ENCODE measurements at places on chromosomes 12 and 14.
A peak's percentile ranks its signal among the peaks of the same experiment; 100 is the strongest.

DNA sequence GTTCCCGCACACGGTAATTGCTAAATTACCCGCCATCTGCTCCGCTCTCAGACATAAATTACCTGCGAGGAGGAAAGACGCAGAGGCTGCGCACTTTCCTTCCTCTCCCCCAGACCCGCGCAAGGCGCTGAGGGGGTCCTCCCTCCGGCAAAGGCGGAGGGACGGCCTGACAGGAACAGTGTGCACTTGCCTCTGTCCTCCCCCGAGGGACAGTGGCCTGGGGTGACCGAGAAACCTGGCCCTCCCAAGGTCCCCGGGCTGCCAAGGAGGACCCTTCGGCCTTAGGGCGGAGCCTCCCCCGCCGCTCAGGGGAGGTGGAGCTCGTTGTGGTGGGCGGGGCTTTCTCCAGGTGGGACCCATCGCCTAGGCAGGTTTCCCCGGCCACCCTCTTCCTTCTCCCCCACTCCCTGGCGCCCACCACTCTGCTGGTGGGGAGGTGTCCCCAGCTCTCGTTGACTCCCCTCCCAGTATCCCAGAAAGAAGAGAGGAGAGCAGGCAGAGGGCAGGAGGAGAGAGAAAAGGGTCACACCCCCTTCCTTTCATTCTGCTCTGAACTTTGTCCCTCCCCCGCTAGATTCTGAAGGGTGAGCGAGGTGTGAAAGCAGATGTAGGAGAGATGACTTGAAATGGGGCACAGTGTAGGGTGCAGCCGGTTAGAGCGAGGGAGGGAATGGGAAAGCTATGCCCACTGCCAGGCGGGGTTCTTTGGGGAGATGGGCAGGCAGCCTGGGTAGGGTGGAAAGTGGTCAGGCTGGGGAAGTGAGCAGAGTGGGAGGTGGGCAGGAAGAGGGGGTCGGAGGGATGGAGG, 11.4 kb upstream of the CALCOCO1 start:
- no peak for DNase-seq

DNA sequence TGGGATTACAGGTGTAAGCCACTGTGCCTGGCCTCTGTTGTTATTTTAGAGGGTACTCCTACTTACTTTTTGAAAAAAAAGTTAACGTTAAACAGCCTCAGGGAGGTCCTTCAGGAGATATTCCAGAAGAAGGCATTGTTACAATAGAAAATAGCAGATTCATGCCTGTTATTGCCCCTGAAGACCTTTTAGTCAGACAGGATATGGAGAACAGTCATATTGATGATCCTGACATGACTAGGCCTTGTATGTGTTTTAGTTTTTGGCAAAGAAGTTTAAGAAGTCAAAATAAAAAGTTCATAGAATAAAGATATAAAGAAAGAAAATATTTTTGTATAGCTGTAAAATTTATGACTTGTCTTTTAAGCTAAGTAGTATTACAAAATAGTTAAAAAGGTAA, 45.3 kb downstream of the WASHC3 start:
- DNase-seq: no peak

GRCh38 chr14:35299708-35300107, 7.5 kb downstream of the PSMA6 start:
- no peak for DNase-seq

GRCh38 chr12:94544355-94544754, 84.7 kb upstream of the CEP83 start:
- DNase-seq: no peak

DNA sequence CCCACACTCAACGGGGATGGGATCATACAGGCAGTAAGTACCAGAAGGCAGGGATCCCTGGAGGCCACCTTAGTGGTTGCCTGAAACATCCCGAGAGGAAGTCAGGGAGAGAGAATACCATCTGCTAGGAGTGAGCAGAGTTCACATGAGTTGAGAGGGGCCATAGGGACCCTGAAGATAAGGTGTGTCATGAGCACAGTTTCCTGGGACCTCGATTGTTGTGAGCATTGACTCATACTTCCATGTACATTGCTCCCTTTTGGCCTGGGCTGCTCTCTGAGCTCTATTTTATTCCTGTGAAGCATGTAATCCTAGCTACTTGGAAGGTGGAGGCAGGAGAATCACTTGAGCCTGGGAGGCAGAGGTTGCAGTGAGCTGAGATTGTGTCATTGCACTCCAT, 120.5 kb downstream of the TBC1D30 start:
- DNase-seq: no peak

GRCh38 chr12:76290963-76291859, 57.0 kb downstream of the BBS10 start:
- DNase-seq: no peak

- DNase-seq: peak; percentile 51
These were observed 630.1 kb upstream of the TMEM132C start for GRCh38 chr12:127636882-127637281.

- DNase-seq: peak; percentile 3
These were observed 68.9 kb upstream of the CISTR start for GRCh38 chr12:53820514-53821306.

- DNase-seq: no peak
These were observed 44.9 kb upstream of the NCOR2 start for GRCh38 chr12:124612410-124612680.

GRCh38 chr12:96496944-96497343, 7.6 kb downstream of the CFAP54 start:
- no peak for DNase-seq
